HAP-1 (cell line): ENCODE measurements at places on chromosomes 3 and 15.

GRCh38 chr3:194756791-194757325, 71.2 kb downstream of the FAM43A start:
- no peak for DNase-seq

DNA sequence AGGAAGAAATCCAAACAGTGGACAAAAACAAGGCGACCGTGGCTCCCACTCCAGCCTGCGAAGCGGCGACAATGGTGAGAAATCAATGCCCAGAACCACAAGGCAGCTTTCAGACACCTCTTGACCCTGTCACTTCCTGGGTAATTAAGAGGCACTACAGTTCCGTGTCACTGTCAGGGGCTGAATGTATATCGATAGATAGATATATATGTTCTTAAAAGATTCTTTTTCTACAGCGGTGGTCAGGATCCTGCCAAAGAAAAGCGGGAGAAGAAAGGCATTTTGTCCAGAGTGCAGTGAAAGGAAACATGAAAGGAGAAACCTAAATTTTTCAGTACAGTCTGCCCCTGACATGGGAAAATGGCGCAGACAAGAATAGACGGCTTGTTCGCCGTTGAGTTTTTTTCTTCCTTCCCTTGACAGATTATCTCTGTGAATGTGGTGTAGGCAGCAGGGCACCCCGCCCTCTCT, 56.2 kb upstream of the HES1 start:
- no peak for DNase-seq

- DNase-seq, result no peak
Measured at GRCh38 chr15:96343113-96344059, 12.9 kb downstream of the NR2F2 start.

DNA sequence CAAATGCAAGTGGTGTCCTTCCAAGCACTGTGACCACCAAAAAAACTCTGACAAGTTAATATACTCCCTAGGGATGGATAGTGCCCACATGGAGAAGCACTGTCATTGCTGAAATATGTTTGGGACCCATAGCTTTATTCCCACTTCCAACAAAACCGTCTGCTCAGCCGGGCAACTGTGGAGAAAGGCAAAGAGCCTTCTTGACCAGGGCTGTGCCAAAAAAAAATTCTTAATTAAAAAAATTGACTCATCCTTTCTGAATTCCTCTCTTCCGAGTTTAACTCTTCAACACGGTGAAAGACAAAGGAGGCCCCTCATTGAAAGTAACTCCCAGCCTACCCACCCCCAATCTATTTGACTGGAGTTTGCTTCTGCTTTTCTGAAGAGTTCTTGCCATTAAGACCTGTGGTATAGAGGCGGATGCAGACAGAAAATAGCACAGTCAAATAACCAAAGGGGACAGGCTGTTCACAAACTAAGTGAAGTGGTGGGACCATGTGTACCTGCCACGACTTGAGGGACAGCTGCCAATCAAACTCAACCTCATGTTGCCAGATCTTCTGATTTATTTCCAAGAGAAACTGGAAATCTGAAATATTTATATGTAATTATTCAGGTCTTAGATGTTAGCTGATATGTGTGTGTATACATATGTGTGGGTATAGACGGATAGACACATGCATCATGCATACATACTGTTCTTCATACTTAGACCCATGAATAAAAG, 135.4 kb upstream of the PFN2 start:
- DNase-seq, result no peak
